Stimulated activated CD4-positive, alpha-beta T cell treated with anti-CD3 and anti-CD28 coated beads, Interleukin-2, amount 100 ng/mL, for 48 hours (primary cell): ENCODE measurements at places on chromosomes 12 and 14.

DNA sequence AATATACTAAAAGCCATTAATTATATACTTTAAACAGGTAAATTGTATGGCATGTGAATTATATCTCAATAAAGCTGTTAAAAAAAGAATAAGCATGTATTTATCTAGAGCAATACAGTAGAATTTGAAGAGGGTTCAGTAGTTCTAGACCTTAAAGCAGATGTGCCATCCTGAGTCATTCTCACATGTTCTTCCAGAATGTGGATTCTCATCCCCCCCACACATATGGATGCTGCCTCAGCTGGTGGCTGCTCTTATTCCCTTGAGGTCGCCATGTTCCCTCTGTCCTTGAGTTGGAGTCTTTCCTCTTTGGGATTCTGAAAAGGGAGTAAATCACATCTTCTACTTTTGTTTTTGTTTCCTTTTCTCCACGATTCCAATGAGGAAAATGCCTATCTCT lies 321.3 kb downstream of the AEBP2 start:
- DNase-seq, result no peak

DNA sequence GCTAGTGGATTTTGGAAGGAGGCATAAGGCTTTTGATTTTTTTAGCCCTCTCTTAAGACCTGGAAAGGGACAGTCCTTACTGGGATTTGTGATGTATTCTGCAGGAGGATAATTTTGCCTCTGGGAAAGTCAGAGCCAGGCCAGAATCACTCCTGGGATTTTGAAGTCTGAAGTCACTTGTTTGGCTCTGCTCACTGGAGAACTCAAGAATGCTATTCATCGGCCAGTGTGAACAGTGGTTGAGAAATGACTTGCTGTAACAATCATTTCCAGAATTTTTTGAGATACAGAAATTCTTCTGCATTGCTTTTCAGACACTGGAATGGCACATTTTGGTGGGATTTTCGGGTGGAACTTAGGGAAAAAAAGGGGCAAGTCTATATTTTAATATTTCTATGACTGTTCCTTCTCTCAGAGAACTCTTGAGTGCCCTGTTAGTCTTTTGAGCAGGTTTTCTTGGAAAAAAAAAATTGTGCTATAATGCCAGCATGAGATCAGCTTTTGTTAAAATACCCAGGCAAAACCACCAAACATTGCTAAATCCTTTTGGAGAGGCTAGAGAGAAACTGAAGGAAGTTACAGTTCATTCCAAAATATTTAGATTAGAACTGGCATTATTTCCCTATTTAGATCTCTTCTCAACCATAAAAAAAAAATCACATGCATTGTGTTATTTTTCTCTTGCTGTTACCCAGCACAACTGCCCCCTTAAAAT lies 26.1 kb upstream of the BHLHE41 start:
- no peak for DNase-seq

GRCh38 chr12:124425667-124426066 lies 130.8 kb downstream of the RFLNA start:
- DNase-seq, result no peak

- DNase-seq, result no peak
Measured at GRCh38 chr14:75077794-75078193, 8.4 kb downstream of the ZC2HC1C start.

DNA sequence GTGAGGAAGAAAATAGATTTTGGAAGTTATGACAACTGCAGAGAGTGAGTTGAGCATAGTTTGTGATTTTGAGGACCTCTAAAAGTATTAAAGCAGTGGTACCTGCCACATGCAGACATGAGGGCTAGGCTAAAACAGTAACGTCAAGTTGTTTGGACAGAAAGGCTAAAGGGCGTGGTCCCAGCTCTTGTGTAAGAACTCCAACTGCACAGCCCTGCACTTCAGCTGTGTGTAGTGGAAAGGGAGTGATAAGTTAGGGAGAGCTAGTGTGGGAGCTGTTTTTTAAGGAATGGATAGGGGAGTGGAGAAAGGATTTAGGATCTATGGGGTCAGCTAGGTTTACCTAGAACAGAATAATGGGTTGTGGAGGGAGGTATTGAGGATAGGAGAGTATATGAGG lies 39.5 kb downstream of the TESPA1 start:
- no peak for DNase-seq

GRCh38 chr12:107461222-107461975 lies 224.2 kb upstream of the PWP1 start:
- DNase-seq, result no peak
